ENCODE measurements at places on chromosomes 12 and 14.

GRCh38 chr12:49903700-49904423 lies at the start of gene FAIM2:
Gene FAIM2 (minus strand): TSS chr12:49903900. CDS start chr12:49903792, 108 bp downstream.
- H3K4me3 ChIP-seq: no peak within 1 kb of the TSS
- no peak for DNase-seq
- H3K36me3 ChIP-seq: no peaks in the 10 kb centered on the region

DNA sequence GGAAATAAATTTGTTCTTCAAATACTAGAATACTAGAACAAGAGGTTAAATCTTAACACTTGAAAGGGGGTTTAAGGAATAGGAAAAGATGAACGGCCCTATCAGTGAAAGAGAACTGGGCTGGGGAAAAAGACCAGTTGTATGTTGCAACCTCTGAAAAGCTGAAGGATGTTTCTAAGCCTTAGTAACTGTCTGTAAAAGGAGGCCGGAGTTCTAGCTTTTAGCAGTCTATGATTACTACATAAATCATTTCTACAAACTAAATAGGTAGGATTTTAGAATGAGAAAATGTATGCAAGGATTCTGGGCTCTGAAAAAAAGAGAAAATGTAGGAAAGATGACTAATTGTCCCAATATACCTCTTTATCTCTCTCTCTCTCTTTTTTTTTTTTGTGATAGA lies 4.9 kb downstream of the CERS5 start:
- no peak for DNase-seq
- no peaks in the 10 kb centered on the region for H3K27me3 ChIP-seq
- H3K4me1 ChIP-seq: no peaks in the 10 kb centered on the region
- no peak overlapping the region for H3K27ac ChIP-seq

DNA sequence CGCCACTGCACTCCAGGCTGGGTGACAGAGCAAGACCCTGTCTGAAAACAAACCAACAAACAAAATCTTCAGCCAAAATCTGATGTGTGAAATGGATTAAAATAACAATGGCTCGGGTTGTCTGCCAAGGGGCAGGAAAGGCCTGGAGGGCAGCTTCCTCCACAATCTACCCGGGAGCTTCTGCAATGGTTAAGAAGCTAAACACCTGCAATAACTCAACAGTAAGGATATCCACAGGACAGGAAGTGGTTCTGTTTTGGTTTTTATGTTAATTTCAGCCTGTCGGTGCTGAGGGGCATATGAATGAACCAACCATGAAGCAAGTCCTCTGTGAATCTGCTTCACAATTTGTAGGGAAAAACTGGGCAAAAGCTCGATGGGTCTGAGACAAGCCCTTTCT lies 34.4 kb downstream of the RAD52 start:
- DNase-seq: no peak
- no peak overlapping the region for H3K27ac ChIP-seq
- H3K4me1 ChIP-seq: no peaks in the 10 kb centered on the region
- peaks cover 39% of the 10 kb centered on the region for H3K36me3 ChIP-seq
- no peaks in the 10 kb centered on the region for H3K27me3 ChIP-seq
- H3K4me3 ChIP-seq: no peak overlapping the region

DNA sequence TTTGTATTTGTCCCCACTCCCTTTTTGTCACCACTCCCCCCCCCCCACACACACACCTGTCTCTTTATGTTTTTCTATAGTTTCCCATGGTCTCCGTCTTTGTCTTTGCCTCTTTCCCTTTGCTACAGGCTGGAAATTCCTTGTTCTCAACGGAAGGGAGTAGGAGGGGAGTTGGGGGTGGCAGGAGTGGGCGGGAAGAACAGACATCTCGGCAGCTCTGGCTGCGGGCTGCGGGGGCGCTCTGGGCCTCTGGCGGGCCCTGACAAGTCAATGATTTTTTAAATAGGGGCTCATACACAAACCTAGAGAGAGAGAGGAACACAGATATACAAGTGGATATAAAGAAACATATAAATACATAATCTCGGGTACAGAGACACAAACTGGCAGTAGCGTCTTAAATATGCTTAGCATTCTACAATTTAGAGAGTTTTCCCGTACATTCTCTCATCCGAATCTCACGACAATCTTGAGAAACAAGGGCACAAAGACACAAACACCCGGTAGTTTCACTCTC lies 2.4 kb upstream of the NAB2 start:
- DNase-seq: no peak
- H3K4me3 ChIP-seq: peak overlapping the region; percentile 95
- H3K36me3 ChIP-seq: peaks cover 2% of the 10 kb centered on the region
- peak overlapping the region; percentile 98 for H3K27ac ChIP-seq
- peaks cover 23% of the 10 kb centered on the region for H3K4me1 ChIP-seq

GRCh38 chr12:271161-271560 lies 8.5 kb upstream of the SLC6A13 start:
- no peak overlapping the region for H3K4me3 ChIP-seq
- no peaks in the 10 kb centered on the region for H3K36me3 ChIP-seq
- H3K27ac ChIP-seq: no peak overlapping the region
- H3K4me1 ChIP-seq: peaks cover 6% of the 10 kb centered on the region
- DNase-seq: no peak

DNA sequence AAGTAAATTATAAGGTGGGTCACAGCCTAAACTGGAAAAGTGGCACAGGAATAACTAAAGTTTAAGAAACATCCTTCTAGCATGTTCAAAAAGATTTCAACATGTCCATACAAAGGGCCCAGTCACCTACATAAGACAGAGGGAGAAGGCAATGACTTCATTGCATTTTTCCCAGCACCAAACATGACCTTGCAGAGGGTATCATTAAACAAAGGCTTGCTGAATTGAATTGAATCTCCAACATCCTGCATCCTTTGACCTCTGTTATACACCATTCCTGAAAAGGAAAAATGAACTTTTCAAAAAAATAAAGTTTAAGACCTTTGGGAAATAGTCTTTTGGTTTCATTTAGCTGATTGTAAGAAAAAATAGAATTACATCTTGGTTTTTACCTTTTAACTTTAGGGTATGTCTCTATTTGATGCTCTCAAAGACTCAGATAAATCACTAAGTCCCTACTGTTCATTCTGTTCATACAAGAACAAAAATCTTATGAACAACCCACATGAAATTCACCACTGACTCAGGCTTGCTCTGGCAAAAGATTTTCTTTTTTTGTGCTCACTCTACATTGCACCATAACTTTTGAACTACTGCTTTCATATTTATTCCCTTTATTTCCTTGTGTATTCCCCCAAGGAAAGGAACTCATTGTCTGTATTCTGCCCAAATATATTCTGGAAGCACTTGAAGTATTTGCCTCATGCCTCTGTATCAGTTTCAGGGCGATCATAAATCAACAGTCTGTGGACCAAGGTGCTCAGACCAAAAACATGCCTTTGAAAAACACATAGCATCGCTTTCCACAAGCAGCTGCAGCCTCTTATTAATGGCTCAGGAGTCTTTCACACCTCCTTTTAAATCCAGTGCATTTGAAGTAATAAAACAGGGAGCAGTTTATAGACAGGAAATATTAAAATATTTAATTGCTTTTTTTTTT lies 121.7 kb downstream of the DUSP6 start:
- no peaks in the 10 kb centered on the region for H3K4me1 ChIP-seq
- no peaks in the 10 kb centered on the region for H3K27me3 ChIP-seq
- DNase-seq: no peak
- no peak overlapping the region for H3K27ac ChIP-seq
- no peak overlapping the region for H3K4me3 ChIP-seq

DNA sequence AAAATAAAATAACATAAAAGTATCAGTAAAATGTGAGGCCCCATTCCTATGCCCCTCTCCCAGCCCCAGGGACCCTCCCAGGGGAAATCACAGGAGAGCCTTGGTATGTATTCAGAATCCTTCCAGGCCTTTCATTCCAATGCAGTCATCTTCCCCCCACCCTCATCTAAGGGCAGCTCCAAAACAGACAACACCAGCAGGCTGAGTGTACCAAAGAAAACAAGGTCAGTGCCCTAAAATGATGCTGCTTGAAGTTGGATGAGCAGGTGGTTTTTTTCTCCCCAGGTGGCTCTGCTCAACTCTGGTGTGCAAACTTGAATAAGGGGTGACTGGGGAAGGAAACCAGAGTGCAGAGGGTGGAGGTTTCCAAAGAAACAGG lies 56.2 kb downstream of the TSPAN9 start:
- no peak for DNase-seq
- peaks cover 2% of the 10 kb centered on the region for H3K27me3 ChIP-seq
- no peaks in the 10 kb centered on the region for H3K4me1 ChIP-seq
- no peak overlapping the region for H3K27ac ChIP-seq

GRCh38 chr14:59086241-59086882 lies 102.1 kb upstream of the DAAM1 start:
- no peak for DNase-seq
- no peaks in the 10 kb centered on the region for H3K27me3 ChIP-seq
- H3K4me3 ChIP-seq: no peak overlapping the region
- H3K27ac ChIP-seq: no peak overlapping the region
- no peaks in the 10 kb centered on the region for H3K4me1 ChIP-seq
- no peaks in the 10 kb centered on the region for H3K36me3 ChIP-seq

GRCh38 chr12:71469258-71469750 lies 29.7 kb downstream of the LGR5 start:
- H3K36me3 ChIP-seq: no peaks in the 10 kb centered on the region
- 0 out of 2 replicates have a peak, but pooled peaks cover 4% of the 10 kb centered on the region for H3K27me3 ChIP-seq
- no peak overlapping the region for H3K27ac ChIP-seq
- H3K4me3 ChIP-seq: no peak overlapping the region
- no peak for DNase-seq
- H3K4me1 ChIP-seq: no peaks in the 10 kb centered on the region

DNA sequence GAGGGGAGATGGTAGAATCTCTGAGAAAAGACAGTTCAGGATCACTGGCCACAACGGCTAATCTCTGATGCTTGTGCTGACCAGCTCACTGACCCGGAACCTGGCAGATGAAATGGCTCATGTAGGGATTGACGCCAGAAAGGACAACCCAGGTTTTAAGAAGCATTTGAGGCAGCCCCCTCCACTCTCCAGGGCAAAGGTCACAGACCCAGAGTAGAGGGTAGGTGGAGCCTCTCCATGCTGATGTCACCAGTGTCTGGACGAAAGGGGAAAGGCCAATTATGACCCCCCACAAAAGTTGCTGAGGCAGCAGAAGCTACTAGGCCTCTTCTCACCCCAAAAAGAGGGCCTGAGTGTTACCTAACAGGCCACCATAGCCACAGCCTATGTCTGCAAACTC lies 1.2 kb downstream of the METTL1 start:
- H3K27ac ChIP-seq: 0 out of 2 replicates have a peak overlapping the region, but pooled peaks have one; percentile 27
- no peak for DNase-seq
- no peaks in the 10 kb centered on the region for H3K36me3 ChIP-seq
- peaks cover 11% of the 10 kb centered on the region for H3K4me1 ChIP-seq
- peak overlapping the region; percentile 90 for H3K4me3 ChIP-seq

DNA sequence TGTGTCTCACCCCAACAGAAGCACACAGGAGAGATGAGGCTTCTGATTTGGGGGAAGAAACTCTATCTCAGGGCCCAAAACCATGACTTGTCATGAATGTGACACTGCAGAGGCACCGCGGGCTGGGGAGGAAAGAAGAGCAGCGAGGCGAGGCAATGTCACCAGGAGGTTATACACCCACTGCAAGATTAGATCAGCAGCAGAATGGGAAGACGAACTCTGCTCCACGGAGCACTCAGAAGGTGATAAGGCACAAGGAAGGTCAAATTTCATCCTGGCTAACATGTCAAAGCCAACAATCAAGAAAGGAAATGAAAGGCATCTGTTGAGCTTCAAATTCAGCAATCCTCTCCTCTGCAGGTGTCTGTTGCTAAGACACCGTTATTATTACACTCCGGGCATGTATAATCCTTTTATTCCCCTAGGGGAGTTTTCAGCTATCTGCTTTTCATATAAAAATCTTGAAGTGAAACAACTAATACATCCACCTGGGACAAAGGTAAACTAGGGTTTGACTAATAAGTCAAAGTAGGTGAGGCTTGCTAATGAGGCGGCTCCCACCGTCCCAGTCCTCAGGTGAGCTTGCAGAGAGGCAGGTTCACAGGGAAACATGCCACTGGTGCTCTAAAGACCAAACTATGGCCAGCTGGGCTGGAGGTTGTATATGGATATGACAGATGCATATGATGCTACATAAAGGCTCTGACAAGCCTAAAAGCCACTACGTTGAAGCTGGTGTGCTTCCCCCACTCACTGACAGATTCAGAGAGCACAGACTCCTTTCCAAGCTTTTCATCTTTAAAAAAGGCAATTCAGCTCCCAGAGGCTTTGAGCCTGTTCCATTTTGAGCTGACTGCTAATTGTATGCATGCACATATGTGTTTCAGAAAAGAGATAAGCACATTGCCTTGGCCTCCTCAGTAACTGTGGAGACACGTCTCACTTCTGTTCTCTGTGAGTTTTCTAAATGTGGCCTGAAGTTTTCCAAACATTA lies 221.2 kb downstream of the NELL2 start:
- no peaks in the 10 kb centered on the region for H3K4me1 ChIP-seq
- no peak overlapping the region for H3K27ac ChIP-seq
- H3K36me3 ChIP-seq: no peaks in the 10 kb centered on the region
- no peak overlapping the region for H3K4me3 ChIP-seq

DNA sequence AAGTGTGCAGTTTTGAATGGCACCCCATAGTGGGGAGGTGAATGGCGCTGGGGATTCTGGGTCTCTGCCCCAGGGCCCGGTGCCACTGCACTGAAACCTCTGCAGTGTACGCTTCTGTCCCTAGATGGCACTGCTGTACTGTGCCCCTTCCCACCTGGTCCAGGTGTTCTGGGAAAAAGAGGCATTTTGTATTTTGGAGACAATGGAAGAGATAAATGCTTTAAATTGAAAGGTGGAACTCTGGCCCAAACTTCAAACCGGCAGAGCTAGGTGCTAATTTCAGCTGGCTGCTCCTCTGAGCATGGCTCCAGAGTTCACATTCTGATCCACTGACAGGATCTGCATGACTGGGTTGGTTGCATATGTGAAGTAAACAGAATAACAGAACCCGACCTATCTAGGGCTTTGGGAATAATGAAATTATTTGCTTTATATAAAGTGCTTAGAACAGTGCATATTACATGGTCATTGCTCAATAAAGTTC lies 52.2 kb downstream of the KRT80 start:
- no peak overlapping the region for H3K27ac ChIP-seq
- no peak for DNase-seq
- H3K27me3 ChIP-seq: 0 out of 2 replicates have a peak, but pooled peaks cover 2% of the 10 kb centered on the region
- H3K4me1 ChIP-seq: no peaks in the 10 kb centered on the region

- no peak for DNase-seq
- no peak overlapping the region for H3K4me3 ChIP-seq
- H3K4me1 ChIP-seq: no peaks in the 10 kb centered on the region
Measured at GRCh38 chr12:122918827-122919226, 22.9 kb upstream of the VPS37B start.

DNA sequence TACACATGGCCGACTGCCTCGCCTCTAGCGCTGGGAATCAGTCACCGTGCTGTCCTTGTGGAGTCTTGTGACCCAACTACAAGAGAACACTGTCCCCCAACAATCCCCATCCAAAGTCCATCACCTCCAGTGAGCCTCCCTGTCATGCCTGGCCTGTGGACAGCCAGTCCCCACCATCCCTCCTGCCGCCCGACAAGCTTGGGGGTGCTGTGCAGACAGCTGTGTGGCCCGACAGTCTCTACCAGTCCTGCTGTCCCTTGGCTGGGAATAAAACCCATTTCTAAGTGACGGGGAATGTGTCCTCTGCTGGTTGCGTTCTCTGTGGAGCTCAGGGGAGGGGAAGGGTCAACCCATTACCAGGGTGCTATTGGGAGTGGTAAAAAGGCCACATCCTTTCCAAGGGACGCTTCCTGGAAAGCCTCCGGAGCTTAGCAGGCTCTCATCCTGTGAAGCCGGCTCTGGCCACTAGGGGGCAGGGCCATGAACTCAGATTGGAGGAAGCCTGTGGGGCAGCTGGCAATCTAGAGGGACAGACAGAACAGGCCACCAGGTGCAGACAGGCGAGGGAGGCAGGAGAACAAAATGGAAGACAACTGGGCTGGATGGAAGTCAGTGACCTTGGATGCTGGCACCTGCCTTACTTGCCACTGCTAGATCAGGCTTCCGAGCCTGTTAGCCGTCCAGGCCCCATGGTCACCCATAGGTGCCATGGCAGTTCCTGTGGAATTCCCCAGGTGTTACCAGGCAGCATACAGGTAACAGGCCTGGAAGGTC lies 12.0 kb upstream of the BLTP3B start:
- 0 out of 2 replicates have a peak, but pooled peaks cover 3% of the 10 kb centered on the region for H3K4me1 ChIP-seq
- DNase-seq: no peak
- no peak overlapping the region for H3K4me3 ChIP-seq
- H3K27me3 ChIP-seq: no peaks in the 10 kb centered on the region
